ENCODE measurements at places on chromosomes 13 and 19.

DNA sequence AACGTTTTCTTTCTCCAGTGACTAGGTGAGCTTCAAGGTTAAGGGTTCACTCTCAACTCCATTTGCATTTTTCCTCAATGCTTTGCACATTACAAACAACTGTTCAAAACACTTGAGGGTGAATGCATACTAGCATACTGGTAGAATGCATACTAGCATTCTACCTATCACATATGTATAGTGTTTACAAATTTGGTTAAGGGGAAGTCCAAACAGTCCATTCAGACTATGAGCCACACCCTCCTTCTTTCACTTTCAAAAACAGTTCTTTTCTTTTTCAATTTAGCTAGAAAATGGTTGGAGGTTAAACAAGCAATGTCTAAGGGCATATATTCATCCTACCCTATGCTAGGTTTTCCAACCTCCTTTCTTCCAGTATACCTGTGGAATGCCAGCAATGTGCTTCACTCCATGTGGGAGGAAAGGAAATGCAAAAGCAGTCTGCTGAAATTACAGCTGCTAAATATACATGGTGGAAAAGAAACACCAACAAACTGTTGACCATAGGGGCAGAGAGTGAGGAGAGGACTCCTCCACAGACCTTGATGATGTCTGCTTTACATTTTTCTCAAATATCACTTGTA, 102.6 kb downstream of the DOCK9 start:
- DNase-seq: no peak

GRCh38 chr19:38287604-38288003, 16.4 kb upstream of the C19orf33 start:
- no peak for DNase-seq

GRCh38 chr13:41765813-41766212, 195.1 kb downstream of the VWA8 start:
- no peak for DNase-seq

- no peak for DNase-seq
Observed at GRCh38 chr19:50975766-50976165, 6.4 kb upstream of the KLK6 start.

GRCh38 chr13:94703271-94703670, 9.1 kb downstream of the SOX21 start:
- DNase-seq: no peak

DNA sequence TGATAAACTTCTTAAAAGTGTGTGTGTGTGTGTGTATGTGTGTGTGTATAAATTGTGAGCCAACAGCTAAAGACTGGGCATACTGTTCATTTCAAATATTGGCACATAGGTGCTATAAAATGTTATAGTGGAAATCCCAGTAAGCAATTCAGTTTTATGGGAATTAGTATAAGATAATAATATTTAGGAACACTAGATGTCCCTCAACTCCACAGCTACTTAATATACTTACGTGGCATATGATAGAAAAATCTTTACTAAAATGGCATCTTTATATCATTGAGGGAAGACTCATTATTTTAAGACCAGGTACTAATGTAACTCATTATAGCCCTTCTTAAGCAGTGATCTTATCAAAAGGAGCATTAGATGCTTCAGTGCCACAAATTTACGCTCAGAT, 266.2 kb downstream of the MAB21L1 start:
- no peak for DNase-seq

- DNase-seq: no peak
Observed at GRCh38 chr13:72839831-72840426, 58.0 kb downstream of the PIBF1 start.

GRCh38 chr19:11142528-11143171, 12.9 kb downstream of the SPC24 start:
- DNase-seq: no peak

- DNase-seq: no peak
Observed at GRCh38 chr19:54179921-54180461, 7.0 kb upstream of the TMC4 start.

- DNase-seq: no peak
Observed at GRCh38 chr13:23851106-23851505, 38.1 kb downstream of the MIPEP start.

- no peak for DNase-seq
Observed at GRCh38 chr13:40023595-40024203, 368.2 kb downstream of the COG6 start.

DNA sequence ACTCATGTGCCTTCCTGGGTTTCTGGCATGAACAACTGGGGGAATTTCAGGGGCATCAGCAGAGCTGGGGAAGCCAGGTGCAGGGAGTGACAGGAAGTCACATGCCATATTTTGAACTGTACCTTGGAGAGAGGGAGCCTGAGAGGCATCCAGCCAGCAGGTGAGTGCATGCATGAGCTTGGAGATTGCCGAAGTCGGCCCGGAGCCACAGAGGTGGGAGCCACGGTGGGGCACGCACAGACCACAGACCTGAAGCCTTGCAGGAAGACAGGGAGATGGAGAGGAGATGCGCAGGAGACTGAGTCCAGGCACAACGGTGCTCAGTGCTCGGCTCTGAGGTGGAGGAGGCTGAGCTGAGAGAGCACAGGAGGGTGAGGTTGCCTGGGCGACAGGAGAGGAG, 55.1 kb downstream of the CDADC1 start:
- DNase-seq: no peak

DNA sequence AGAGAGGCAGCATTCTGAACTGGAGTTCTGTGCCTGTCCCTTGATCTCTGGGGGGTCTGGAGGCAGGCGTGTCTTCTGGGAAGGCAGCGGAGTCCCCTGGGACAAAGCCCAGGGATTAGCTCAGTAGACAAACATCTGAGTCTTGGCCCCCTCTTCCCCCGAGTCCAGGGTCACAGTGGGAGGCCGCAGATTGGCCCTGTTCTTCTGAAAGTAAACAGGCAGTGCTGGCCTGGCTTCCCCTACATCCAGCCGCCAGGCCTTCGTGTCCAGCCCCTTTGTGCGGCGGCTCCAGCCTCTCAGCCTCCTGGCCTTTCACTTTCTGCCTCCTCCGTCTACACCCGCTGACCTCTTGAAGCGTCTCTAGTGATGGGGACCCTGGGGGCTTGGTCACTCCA, 989 bp downstream of the NFILZ start:
- no peak for DNase-seq

- DNase-seq: no peak
Observed at GRCh38 chr19:5394551-5395505, 54.2 kb upstream of the PTPRS start.

GRCh38 chr13:95236774-95237173, 64.5 kb downstream of the ABCC4 start:
- no peak for DNase-seq

DNA sequence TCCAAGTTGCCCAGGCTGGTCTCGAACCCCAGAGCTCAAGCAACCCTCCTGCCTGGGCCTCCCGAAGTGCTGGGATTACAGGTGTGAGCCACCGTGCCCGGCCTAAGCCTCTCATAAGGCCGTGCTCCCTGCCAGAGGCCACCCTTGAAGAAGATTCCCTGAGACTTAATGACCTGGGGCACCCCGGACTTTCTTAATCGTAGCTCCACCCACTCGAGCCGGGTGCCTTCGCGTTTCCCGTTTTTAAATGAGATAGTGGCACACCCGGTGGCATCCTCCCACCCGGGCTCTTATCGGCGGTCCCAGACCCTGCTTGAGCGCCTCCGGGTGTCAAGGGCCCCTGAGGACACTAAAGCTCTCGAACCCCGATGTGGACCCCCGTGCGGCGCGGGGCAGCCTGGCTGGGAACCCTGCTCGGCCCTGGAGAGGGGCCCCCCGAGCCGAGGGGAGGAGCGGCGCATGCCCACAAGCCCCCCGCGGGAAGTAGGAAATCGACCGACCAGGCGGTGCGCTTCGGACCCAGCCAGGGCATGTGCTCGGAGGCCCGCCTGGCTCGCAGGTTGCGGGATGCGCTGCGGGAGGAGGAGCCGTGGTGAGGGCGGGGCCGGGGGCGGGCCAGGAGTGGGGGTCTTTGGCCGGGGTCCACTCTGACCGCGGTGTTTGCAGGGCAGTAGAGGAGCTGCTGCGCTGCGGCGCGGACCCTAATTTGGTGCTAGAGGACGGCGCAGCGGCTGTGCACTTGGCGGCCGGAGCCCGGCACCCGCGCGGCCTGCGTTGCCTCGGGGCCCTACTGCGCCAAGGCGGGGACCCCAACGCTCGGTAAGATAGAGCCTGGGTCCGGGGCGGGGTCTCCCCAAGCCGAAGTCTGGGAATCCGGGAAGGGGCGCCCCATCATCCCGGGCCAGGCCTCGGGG, at the start of gene ANKLE1:
ANKLE1 (plus strand) TSS at position 511 of the 914 bp plus-strand sequence; CDS start at position 531, 20 bp downstream.
- no peak for DNase-seq

DNA sequence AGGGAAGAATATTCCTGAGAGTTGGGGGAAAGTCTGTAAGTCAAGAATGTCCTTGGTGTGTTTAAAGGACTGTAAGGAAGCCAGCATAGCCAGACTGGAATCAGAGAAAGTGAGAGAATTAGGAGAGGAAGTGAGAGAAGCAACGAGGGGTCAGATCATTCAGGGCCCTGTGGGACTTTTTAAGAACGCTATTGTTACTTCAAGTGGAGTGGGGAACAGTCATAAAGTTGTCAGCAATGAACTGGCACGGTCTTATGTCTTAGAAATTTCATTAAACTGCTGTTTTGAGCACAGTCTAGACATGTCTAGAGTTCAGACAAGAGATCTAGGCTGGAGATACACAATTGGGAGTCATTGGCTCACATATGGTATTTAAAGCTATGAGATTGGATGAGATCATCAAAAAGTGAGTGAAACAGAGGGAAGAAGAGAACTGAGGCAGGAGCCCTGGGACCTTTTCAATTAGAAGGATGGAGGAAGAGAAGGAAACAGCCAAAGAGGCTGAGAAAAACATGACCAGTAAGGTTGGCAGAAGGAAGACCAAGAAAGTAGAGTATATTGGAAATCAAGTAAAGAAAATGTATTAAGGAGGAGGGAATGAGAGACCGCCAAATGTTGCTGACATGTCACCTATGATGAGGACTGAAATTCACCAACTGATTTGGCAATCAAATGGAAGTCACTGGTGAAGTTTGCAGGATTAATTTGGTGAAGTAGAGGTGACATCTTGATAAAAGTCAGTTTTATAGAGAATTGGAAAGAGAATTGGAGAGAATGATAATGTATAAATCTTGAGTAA, 263.5 kb downstream of the GPC5 start:
- no peak for DNase-seq

GRCh38 chr19:1220976-1221903, 15.7 kb downstream of the STK11 start:
- DNase-seq: no peak

GRCh38 chr13:111216166-111216960, 101.3 kb downstream of the ARHGEF7 start:
- peak; percentile 7 for DNase-seq

DNA sequence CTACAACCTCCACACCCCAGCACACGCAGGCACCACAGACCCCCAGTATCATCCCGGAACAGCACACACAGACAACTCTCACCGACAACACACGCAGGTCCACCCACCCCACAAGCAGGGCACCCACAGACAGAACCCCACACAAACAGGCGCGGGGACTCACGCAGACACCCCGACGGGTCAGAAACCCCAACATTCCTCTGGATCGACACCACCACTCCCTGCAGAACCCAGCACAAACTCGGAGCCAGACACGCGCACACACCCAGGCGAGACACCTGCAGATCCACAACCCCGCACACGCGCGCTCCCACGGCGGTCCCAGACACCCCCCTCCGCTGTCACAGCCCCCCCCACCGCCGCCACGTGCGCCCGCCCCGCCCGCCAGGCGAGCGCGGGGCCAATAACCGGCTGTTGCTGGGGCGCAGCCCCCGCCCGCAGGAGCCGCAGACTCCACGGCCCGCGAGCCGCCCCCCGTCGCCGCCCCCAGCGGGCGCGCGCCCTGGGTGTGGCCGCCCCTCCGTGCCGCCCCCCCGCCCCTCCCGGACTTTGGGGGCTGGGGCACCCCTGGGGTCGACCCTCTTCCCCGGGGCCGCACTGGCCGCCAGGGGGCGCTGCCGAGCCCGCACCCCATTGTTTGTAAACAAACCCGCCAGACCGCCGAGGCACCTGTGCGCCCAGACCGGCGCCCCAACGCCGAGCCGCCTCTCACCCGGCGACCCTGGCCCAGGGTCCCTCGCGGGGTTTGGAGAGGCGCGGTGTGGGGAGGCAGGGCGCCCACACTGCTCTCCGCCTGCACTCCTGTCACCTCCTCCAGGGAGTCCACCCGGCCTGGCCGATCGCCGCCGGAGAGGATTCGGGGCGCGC, 712 bp downstream of the BBC3 start:
- no peak for DNase-seq

GRCh38 chr13:77386880-77387606, 60.1 kb upstream of the MYCBP2 start:
- no peak for DNase-seq

DNA sequence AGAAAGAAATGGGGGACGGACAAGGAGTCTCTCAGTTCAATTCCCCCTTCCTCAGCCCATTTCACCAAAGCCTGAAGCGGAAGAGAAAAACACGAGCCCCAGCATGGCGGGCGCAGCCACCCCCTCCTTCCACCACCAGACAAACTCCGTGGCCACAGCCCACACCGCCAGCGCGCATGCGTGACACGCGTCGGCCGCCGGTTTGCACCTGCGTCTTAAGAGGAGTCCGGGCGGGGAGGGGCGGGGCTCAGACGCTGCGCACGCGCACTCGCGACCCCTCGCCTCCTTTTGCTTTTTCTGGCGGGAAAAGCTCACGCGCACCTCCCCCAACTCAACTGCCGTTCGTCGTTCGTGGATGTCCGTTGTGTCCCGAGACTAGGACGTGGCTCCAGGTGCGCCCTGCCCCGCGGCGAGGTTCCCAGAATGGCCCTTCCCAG, at the start of gene KASH5:
KASH5 (plus strand) TSS at position 314 of the 437 bp plus-strand sequence. CDS start 2,635 bp downstream, outside the sequence.
- DNase-seq: peak; percentile 78

DNA sequence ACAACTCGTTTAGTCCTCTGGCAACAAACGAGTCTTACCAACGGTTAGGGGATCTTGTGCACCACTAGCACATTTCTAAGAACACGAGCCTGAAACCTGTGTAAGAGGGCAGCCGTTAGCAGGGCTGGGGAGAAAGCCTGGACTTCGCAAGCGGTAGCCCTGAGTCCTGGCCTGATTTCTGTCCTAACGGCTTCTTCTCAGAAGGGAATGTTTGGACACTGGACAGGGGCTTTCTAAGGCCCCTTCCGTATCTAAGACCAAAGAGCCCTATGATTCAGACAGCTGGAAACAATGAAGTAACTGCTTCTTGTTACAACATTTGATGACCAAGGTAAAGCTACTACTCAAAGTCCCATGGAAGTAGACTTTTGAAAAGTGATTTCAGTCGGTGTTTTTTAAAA, 2.2 kb downstream of the ANKRD10 start:
- DNase-seq: no peak

DNA sequence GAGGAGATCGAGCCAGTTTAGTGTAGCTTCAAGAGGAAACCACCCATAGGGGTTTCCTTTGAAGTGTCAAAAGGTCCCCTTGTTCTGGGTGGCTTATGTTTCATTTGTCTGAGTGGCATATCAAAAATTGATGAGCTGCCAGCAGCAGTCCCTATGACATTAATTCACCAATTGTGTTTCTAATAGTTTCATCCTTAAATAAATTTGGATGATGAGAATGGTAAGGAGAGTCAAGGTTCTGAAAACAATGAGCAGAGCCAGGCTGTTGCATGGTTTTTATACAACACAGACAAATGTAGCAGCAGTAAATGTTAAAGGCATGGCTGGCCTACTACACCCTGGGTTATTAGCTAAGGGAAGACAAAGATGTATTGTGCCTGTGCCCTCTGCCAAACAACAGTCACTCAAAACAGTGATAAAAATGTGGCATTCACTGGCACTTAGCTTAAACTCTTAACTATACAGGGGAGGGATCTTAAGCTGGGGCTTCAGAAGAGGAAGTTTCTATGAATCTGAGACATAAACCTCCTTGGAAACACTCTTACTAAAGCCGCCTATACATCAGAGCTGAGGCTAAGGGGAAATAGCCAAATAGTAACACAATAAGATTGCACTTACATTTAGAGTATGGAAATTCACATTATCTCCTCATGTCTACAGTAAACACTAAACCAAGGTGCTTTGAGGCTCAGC, 200.5 kb downstream of the POU4F1 start:
- no peak for DNase-seq

Data from stimulated activated CD4-positive, alpha-beta T cell treated with anti-CD3 and anti-CD28 coated beads, TNF-alpha, amount 100 ng/mL, for 48 hours (primary cell).